ENCODE measurements at places on chromosomes 16 and 17.

DNA sequence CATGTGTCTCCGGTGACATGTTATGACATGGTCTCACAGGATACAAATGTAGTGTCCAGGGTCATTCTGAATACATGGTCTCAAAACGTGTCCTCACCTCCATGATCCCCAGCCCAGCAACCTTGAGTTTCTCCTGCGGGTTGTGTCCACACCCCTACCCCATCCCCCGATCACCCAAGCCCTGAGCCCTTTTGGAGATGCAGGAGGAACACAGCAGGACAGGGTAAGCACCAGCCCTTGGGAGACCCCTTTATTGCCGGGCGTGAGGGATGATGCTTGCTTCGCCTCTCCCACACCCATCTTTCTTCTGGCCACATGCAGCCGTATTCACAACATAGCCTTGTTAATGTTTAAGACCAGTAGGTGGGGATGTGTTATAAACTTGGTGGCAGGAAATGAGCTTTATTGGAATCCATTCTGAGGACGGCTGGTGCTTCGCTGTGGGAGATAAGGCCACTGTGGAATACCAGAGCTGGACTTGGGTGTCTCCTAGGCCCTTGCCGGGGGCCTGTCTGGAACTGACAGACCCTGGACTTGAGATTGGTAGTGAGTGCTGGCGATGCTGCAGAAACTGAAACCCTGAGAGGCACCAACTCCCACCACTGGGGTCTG is 5.5 kb downstream of the TMEM132E start:
- DNase-seq: peak; percentile 13

- no peak for DNase-seq
These were observed 11.3 kb downstream of the STX1B start for GRCh38 chr16:30998852-30999761.

DNA sequence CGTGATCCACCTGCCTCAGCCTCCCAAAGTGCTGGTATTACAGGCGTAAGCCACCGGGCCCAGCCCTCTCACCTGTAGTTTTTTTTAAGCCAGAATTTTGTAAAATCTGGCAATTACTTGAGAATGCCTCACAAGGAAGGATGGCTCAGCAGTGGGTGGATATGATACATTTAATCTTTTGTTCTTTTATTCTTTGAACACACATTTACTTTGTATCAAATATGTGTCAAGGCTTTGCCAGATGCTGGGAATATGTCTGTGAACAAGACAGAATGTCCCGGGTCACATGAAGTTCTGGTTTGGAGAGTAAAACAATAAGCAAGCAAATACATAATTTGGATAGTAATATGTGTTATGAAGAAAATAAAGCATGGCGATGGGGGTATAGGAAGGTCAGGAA is 4.9 kb upstream of the COPS3 start:
- no peak for DNase-seq

DNA sequence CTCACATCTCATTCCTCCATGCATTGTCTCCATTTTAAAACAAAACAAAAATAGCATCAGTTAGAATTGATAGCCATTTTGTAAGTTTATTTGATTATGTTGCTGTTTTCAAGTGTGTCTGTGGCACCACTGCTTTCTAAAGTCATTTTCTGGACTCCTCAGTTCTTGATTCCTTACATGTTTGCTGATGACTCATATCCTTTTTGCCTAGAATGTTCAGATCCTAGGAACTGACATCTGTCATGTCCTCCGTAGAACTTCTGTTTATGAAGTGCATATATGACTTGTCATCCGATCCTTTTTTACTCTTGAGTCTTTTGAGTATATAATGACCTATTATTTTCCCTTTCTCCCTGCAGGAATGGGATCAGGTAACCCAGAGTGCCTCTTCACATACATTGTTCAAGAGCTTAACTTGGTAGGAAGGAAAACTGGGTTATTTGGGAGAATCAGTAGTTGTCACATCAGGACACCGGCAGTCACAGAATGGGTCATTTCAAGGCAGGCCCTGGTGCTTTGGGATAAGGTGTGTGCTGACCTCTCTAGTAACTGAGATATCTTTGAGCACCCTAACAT is 69.2 kb downstream of the MAP2K4 start:
- DNase-seq: peak; percentile 22

GRCh38 chr16:68434624-68435210 is 13.6 kb downstream of the SMPD3 start:
- peak; percentile 19 for DNase-seq

- DNase-seq: no peak
These were observed 15.6 kb downstream of the CTRL start for GRCh38 chr16:67915831-67916723.

DNA sequence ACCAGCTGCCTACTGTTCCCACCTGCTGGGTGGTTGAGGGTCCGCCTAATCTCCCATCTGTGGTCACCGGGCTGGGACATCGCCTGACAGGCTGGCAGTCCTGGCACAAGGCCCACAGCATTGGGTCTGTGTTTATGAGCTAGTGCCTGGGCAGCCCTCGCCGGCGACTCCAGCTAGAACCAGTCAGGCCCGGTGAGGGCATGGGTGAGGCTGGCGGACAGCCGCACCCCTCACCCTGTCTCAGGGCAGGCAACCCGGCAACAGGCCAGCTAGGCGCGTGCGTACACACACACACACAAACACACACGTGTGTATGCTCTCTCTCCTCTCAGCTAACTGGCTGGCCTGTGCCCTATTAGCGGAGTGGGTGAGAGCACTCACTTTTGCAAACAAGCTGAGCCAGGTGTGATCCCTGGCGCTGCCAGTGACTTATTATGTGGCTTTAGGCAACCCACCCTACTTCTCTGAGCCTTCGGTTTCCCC is 10.4 kb downstream of the HSD11B2 start:
- DNase-seq: peak; percentile 92

GRCh38 chr17:58267347-58268324 is 13.1 kb downstream of the MPO start:
- DNase-seq: no peak

All from NCI-H2029 (cell line).